ENCODE measurements at places on chromosomes 2 and 18. TPM values are rescaled to one million over a fixed set of nuclear protein-coding genes. Genes with fewer than 3 reads are reported as not detected.

The ACMSD gene
- 0.46 TPM for total RNA-seq

The NT5DC4 gene
- total RNA-seq, result not detected

The DSC3 gene
- 148 TPM for total RNA-seq

The PJVK gene
- total RNA-seq, result 0.78 TPM

The TLX2 gene
- not detected for total RNA-seq

The OR6B2 gene
- not detected for total RNA-seq
